HS-27A (cell line): ENCODE measurements at places on chromosomes 5 and 9.

GRCh38 chr9:81052846-81053245 lies 636.5 kb downstream of the TLE1 start:
- no peak for DNase-seq

DNA sequence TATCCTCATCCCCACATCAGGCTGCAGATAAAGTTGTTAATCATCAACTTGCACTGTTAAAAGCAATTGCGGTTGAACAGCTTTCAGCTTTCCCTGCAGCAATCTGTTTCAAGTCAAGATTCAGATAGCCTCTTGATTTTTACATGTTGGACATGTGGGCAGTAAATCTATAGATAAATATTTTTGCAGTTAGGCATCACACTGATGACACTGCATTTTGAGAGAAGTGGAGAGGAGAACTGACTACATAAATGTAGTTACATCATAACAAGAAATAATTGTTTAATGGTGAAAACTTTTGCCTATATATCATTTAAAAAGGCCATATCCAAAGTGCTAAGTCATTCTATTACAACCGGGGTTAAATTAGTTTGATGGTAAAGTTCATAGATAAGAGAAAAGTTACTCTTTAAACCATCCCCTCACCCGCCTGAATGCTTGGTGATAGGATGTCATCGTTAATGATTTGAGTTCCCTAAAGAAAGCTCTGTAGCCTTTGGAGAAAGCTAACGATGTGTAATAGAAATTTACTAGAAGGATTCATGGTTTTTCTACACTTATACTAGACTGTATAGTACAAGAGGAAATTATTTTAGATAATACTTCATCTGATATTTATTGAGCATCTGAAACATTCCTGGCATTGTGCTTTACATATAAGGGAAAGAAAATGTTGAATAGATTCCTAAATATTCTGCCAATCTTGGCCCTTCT lies 30.8 kb upstream of the ALDH1A1 start:
- DNase-seq, result no peak

GRCh38 chr5:154900066-154900465 lies 37.9 kb downstream of the GEMIN5 start:
- DNase-seq, result no peak

DNA sequence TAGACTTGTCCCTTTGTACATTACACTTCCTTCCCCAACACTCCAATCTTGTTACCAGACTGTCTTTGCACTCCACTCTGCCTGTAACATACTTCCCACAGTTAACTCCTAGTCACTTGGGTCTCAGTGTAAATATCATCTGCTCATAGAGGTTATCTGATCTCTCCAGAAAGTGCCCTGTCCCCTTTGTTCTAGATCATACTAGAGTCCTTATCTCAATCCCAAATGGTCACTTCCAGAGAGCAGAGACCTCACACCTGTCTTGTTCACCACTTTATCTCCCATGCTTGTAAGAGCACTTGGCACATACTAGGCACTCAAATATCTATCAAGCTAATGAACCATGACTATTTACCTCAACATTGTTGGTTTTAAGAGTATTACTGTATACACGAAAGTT lies 30.4 kb downstream of the SETX start:
- no peak for DNase-seq
